ENCODE measurements at places on chromosomes 7 and 10. TPM values are rescaled to one million over a fixed set of nuclear protein-coding genes. Genes with fewer than 3 reads are reported as not detected.

The CCDC71L gene
- total RNA-seq, result 25.1 TPM

The SFRP4 gene
- not detected for total RNA-seq

The DRGX gene
- not detected for total RNA-seq

The PRPS1L1 gene
- total RNA-seq, result not detected

The RPEL1 gene
- total RNA-seq, result not detected

The ASAH2B gene
- total RNA-seq, result 3.6 TPM

The SPDYE9 gene
- total RNA-seq, result not detected

The WDFY4 gene
- not detected for total RNA-seq

The LUC7L2 gene
- total RNA-seq, result 30.9 TPM

The CRHR2 gene
- not detected for total RNA-seq

The SFTPA2 gene
- total RNA-seq, result not detected

The ASAH2 gene
- total RNA-seq, result 1.3 TPM

The TNPO3 gene
- 40.4 TPM for total RNA-seq

The UTF1 gene
- not detected for total RNA-seq

The SPDYE6 gene
- not detected for total RNA-seq

The CRPPA gene
- total RNA-seq, result 0.74 TPM

The CPN1 gene
- total RNA-seq, result not detected

The HTR5A gene
- not detected for total RNA-seq

The SPDYE5 gene
- total RNA-seq, result not detected

The FAM24B gene
- total RNA-seq, result 4.5 TPM

The FXYD4 gene
- total RNA-seq, result not detected

The NAT16 gene
- 0.15 TPM for total RNA-seq

The NEUROG3 gene
- total RNA-seq, result not detected

The EEPD1 gene
- total RNA-seq, result 1.7 TPM

The ANKRD1 gene
- 6.5 TPM for total RNA-seq

The SORCS1 gene
- under 0.01 TPM for total RNA-seq

The NKX1-2 gene
- total RNA-seq, result not detected

The DOCK4 gene
- total RNA-seq, result 7.4 TPM

The SVIL gene
- 11.1 TPM for total RNA-seq

The CHN2 gene
- total RNA-seq, result under 0.01 TPM

The PAPSS2 gene
- 41.7 TPM for total RNA-seq

The MEIG1 gene
- 0.15 TPM for total RNA-seq

The OLAH gene
- not detected for total RNA-seq

The SEMA3E gene
- 0.45 TPM for total RNA-seq
